ENCODE measurements at places on chromosomes 11 and 22.

DNA sequence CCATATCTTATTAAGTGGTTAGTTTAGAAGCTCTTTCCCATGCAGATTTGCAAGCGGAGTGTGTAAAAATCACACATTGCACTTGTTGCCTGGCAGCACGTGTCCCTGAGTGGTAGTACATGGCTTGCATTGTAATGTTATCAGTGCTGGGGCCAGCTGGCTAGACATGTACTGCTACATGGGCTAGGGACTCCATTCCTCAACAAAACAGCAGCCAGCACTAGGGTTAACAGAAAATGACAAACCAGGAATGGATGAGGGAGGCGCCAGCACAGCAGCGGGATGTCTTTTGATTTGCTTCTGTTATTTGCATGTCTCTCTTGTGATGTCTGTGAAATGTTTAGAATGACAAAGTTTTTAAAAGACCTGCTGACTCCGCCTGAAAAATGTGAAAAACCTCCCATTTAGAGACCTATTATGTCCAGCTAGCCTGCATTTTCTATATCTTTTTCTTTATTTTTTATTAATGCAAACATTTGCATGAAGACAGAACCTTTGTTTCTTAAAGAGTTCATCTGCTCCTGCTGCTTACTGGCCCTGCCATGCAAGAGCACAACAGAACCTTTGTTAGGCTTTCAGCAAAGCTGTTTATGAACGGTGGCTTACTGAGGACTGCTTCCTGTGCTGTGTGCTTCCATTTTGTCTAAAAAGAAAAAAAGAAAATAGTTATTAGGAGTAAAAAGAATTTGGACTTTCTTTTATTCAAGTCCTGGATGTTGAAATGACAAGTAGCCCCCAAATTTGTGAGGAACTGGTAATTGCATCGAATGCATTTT, 40.7 kb downstream of the CSTPP1 start:
- DNase-seq: no peak

DNA sequence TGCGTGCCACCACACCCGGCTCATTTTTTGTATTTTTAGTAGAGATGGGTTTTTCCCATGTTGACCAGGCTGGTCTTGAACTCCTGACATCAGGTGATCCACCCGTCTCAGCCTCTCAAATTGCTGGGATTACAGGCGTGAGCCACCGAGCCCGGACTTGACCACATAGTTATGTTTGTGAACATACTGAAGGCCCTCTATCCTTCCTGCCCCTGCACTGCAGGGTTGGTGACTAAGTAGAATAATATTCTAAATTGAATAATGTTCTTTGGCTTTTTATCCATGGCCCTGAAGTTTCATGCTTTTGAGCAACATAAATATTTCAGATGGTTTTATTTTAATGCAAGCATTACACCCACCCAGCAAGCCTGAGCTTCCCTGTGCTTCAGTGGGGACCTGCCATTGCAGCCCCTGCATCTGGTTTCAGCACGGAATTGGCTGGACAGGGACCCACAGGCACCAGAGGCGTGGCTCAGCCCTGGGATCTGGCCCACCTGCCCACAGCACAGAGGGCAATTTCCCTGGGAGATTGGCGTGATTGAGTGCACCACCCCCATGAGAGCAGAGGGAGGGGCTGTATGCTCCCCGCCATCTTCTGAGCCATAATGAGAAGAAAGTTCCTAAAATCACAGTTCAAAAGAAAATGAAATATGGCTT, 460.5 kb downstream of the BRD1 start:
- no peak for DNase-seq

DNA sequence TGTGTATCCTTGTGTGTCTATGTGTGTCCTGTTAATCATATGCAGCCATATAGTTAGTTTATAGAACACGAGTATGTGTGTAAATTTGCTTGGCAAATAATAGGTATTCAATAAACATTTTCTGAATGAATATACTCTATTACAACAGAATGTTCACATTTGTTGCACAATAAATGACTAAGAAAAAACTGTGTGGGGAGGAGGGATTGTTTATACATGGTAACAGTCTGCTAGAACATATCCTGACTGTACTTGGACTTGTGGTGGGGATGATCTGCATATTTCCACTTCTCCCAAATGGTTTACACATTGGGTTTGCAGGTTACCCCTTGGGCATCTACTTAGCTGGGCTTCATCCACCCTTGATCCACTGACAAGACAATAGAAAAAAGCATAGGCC, 194.6 kb downstream of the INSC start:
- DNase-seq: no peak

- no peak for DNase-seq
These were observed 237.9 kb downstream of the BRD1 start for GRCh38 chr22:49589811-49590210.

DNA sequence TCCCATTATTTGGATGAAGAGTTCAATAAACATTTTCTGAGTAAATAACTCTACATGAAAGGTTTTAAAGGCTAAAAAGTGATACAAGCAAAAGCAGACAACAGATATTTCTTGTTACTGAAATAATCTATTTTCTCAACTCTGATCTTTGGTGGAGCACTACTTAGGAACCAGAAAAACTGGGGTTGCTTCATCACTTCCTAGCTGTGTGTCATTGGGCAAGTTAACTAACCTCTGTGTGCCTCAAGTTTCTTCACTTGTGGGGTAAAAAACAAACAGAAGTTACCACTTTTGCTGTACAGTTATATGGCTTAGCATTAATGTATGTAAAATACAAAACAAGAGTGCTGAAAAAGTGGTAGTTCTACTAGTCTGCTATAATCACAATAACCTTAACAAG, 5.6 kb downstream of the MAPK1 start:
- no peak for DNase-seq

GRCh38 chr11:48307760-48308386, 1.9 kb downstream of the OR4S1 start:
- DNase-seq: peak; percentile 47

DNA sequence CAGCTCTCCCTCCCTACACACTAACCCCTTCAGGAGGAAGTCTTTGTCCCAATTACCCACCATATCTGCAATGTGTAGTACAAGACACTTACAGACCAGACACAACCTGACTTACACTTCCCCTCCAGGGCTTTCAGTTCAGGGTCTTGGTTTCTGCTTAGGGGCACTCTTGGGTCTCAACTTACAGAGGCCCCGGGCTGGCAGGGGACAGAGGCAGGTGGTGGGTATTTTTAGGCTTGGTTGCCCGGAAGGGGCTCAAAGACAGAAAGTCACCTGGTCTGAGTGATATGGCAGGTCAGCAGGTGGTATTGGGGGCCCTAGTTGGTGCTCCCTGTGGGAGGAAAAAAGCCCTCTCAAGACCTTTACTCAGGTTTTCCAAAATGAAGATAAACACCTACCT, 3.4 kb upstream of the TMEM184B start:
- no peak for DNase-seq

GRCh38 chr11:95659088-95659487, 130.5 kb downstream of the FAM76B start:
- no peak for DNase-seq

DNA sequence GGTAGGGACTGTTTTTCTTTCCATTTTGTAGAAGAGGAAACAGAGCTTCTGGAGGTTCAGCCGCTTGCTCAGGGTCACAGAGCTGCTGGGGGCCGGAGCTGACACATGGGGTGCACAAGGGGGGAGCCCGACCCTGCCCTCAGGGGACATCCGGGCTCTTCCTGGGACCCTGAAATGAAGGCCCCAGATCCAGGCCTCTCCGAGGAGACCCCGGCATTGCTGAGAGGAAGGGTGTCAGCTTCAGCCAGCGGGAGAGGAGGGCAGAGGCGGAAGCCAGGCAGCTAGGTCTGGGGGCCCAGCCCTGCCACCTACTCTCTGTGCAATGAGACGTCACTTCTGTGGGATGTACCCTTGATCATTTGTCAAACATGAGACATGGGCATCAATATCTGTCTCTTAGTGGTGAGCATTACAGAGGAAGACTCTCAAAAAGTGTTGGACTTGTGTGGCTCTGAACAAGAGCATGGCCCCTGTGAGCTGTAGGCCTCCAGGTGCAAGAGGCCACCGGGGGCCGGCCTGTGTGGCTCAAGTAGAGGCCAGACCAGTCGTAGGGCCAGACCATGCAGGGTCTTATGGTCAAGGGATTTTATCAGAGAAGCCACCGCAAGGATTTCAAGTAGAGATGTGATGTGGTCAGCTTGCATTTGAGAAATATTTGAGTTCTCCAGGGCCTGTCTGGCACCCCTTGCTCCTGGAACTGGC, 10.3 kb downstream of the MPPED1 start:
- no peak for DNase-seq

GRCh38 chr22:45026511-45026910, 16.7 kb upstream of the PHF21B start:
- DNase-seq: no peak

- no peak for DNase-seq
These were observed 77.7 kb downstream of the GAB2 start for GRCh38 chr11:78339945-78340344.

Measured in left kidney (tissue), 8 donors.